Activated T-cell treated with anti-CD3 and anti-CD28 coated beads for 1 hour (primary cell): ENCODE measurements at places on chromosomes 2 and 18.

DNA sequence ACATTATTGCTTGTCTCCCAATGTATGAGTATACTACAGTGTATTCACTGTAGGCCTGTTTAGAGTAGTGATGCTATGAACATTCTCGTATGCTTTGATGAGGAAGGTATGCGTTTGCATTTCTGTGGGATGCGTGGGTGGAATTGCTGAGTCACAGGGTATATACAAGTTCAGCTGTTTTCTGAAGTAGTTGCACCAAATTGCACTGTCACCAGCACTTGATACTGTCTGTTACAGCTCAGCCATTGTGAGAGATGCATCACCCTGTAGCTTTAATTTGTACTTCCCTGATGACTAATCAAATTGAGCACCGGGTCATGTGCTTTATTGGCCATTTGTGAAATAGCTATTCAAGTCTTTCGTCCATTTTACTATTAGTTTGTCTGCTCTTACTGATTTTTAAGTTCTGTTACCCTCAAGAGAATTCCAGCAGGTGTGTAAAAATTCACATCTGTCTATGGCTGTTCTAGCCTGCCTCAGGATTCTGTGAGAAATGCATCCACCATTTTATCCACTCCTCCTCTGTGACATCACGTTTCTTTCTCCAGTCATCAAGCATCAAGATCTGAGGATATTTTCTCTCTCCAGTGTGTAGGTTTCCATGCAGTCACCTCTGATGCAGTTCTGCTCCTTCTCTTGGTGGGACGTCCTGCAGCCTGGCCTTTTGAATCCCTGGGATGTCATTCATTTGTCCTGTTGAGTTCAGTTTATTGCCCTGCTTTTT, 72.5 kb downstream of the DGKD start:
- DNase-seq = no peak

DNA sequence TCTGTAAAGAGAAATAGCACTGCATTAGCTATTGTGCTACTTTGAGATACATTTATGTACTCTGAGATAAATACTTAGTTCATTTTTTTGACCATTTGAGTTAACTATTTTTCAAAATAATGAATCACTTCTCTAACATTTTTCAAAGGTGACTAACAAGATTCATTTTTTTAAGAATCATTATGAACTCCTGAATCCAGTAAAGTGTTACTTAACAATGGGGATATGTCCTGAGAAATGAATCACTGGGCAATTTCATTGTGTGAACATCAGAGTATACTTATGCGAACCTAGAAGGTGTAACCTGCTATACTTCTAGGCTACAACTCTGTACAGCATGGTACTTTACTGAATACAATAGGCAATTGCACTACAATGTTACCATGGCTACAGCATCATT, 355.8 kb downstream of the ARL6IP6 start:
- no peak for DNase-seq

DNA sequence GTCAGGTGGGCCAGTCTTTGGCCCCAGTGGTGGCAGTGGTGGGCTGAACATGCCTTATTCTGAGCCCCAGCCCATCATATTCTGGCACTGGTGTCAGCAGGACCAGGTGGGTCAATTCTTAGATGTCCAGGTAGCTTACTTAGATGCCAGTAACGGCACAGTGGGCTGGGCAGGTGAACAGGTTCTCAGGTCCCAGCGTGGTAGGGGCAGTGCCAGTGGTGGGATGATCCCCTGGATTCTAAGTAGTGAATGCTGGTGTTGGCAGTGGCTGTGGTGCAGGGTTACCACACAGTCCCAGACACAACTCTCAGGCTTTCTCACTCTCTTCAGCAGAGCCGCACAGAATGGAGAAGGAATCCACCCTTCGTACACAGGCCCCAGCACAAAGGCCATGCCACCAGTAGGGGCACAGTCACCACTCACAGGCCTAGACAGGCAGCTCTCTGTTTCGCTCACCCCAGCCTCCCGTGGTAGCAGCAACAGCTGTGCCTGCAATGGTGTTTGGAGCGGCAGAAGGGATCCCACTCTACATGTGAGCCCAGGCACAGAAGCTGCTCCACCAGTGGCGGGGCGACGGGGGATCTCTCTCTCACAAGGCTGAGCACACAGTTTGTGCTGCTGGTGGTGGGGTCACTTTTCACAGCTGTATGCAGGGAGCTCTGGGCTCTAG, 97.3 kb downstream of the ANKRD12 start:
- DNase-seq = no peak

GRCh38 chr2:226159875-226160479, 639.6 kb downstream of the IRS1 start:
- DNase-seq = no peak

- no peak for DNase-seq
Observed at GRCh38 chr2:174048243-174048642, 83.1 kb upstream of the SP3 start.

DNA sequence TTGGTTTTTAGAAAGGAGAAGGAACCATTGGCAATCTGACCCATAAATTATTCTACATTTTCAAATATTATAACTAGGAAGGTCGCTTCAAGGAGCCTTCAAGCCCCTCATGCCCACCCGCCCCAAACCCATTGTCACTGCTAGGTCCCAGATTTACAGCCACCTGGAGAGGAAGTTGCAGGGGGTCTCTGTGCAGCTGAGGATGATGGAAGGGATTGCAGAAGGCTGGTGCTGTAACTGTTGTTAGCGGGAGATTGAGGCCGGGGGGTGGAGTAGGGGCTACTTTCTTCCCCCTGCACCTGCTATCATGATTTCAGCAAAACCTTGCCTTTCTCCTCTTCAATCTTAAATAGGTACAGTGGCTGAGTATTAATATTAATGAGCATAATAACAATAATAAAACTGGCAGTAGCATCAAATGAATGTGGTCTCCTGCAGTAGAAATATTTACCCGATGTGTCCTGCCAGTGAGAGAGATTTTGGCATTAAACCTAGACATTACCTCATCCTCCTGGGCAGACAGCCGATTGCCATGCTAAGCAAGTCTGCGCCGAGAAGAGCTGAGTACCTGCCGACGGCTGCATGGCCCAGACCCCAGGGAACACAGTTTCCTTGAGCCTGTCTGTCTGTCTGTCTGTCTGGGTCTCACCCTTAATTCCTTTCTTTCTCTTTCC, 225.4 kb downstream of the FAM210A start:
- no peak for DNase-seq
